NCI-H1105 (cell line): ENCODE measurements at places on chromosomes 13 and 19.

DNA sequence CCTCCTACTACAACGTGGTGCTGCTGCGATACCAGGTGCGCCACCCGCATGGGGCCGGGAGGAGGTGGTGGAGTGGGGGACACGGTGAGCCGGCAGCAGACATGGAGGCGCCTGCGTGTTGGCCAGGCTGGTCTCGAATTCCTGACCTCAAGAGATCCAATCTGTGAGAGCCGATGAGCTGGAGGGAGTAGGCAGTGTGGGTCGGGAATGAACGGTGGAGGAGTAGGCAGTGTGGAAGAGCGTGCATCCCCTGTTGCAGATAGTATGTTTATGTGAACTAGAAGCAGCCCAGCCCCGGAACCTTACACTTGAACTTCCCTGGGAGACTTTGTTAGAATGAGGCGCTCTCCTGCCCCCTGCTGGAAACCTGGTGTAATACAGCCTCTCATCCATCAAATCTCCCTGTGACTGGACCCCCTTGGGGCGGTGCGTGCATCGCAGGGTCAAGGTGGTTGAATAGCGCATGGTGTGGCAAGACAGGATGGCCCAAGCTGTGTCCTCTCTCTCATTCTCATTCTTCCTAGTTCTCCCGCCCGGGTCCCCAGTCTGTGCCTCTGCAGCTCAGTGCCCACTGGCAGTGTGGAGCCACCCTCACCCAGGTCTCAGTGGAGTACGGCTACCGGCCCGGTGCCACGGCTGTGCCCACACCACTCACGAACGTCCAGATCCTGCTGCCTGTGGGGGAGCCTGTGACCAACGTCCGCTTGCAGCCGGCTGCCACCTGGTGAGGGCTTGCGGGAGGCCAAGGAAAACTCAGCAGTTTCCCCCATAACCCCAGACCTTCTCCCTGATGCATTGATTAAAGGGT is 10.5 kb upstream of the B3GNT3 start:
- peak; percentile 81 for DNase-seq

DNA sequence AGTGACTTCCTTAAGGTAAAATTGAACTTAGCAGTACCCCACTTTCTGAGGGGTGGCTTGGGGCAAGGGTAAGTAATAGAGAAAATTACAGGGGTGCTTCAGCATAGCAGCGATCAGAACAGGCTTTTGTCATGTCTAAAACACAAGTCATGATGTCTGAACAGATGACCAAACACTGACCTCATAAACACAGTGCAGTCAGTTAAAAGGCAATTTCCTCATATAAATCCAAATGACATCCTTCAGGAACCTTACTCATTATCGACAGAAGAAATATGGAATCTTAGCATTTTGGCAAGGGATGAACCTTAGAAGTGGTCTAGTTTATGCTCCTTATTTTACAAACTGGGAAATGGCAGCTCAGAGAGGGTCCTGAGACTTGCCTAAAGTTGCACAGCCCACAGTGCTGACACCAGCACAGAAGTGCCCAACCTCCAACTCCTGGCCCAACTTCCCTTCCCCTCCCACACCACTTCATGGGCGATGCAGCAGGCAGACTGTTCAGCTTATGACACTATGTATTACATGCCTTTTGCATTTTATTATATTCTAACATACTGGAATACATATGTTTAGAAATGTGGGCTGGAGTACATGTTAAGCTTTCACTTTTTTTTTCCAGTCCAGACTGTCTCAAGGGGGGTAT is 3.6 kb downstream of the GJA3 start:
- DNase-seq = no peak

DNA sequence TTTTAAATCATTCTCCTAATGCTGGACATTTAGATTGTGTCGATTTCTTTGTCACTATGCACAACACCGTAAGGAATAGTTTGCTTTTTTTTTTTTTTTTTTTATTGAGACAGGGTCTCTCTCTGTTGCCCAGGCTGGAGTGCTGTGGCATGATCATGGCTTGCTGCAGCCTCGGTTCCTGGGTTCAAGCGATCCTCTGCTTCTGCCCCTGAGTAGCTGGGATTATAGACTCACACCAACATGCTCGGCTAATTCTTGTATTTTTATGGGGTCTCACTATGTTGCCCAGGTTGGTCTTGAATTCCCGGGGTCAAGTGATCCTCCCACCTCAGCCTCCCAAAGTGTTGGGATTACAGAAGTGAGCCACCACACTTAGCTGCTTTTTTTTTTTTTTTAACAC is 86.5 kb downstream of the RYR1 start:
- DNase-seq = no peak

GRCh38 chr13:40363653-40364052 is 302.8 kb downstream of the FOXO1 start:
- no peak for DNase-seq

DNA sequence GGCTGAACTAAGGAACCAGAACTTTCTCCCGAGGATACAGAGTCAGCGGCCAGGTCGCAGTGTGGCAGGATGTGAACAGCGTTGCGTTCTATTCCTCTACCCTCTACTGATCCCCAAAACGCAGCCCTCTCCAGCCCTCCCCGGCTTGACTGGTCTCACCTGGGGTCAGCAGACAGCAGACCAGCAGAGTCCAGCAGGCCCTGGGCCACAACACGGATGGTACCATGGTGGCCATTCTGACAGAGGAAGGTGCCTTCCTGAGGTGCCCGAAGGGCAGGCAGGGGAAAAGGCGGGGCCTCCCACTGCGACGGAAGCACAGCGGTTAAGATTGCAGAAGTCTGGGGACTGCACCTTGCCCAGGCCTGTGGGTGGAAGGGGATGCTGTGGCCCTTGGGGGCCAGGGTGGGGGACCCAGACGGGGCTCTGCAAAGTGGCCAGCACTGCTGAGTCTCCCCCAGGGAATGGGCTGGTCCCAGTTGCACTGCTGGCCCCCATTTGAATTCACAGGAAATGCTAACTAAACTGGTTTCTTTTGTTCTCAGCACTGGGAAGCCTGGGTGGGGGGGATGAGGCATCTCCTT is at the start of gene ICAM3:
Gene ICAM3 (minus strand): TSS at position 245 of the 581 bp plus-strand sequence. CDS start 10 bp downstream, at position 235.
- no peak for DNase-seq

DNA sequence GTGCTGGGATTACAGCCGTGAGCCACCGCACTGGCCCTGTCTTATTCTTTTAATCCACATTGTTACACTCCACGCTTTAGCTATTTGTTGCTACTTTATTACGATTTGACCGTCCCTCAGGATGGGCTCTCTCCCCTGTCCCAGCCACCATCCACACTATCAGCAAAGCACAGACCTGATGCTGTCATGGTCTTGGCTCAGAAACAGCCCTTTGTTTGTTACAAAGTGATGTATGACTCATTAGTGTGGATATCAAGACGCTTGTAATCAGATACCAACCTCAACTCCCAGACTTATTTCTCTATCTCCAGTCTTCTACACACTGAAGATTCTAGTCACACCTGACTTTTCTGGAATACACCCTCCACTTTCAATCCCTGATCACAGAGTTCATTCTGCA is 84.6 kb upstream of the FREM2 start:
- no peak for DNase-seq

- no peak for DNase-seq
These were observed 22.3 kb downstream of the PEPD start for GRCh38 chr19:33499248-33499647.

DNA sequence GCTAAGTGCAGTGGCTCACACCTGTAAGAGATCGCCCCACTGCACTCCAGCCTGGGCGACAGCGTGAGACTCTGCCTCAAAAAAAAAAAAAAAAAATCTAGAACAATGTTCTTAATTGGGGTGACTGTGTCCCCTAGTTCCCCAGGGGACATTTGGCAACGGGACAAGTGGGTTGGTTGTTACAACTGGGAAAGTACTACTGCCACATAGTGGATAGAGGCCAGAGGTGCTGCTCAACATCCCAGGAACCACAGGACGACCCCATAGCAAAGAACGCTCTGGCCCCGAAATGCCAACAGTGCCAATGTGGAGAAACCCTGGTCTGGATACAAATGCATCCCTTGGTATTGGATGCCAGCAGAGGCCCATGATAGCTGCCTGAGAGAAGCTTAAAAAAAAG is 11.8 kb downstream of the NLRP12 start:
- DNase-seq = no peak

DNA sequence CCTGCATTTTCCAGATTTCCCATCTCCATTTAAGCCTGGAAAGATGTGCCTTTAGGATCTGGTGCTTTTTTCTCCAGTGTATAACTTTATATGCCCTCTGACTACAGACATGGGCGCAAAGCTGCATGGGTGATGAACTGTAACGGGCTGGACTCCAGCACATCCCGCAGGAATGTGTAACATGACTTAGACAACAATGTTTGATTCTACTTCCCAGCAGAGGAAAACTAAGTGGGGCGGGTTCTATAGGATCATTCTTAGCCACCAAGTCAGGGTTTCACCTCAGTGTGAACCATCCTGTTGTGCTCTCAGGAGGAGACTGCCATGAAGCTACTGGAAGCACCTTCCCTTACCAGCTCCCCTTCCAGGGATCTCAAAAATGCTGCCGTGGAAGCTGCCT is 93.2 kb upstream of the SERP2 start:
- DNase-seq = no peak

DNA sequence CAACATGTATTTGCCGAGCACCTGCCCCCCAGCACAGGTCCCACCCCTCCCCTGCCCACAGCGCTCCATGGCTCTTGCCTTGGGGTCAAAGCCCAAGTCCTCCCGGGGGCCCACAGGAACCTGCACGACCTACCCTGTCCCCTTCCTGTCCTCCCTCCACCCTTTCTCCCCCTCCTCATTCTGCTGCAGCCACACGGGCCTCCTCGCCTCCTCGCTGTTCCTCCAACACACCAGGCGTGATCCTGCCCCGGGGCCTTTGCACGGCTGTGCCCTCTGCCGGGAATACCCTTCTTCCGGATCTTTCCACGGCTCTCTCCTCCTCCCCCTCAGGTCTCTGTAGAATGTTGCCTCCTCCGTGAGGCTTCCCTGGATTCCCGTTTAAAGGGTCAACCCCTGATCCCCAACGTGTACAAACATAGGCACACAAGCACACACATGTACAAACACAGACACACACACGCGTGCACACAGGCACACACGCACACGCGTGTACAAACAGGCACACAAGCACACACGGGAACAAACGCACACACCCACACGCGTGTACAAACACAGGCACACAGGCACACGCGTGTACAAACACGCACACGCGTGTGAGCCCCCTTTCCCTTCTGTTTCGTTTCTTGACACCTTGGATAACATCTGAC is 2.8 kb downstream of the MADCAM1 start:
- no peak for DNase-seq

DNA sequence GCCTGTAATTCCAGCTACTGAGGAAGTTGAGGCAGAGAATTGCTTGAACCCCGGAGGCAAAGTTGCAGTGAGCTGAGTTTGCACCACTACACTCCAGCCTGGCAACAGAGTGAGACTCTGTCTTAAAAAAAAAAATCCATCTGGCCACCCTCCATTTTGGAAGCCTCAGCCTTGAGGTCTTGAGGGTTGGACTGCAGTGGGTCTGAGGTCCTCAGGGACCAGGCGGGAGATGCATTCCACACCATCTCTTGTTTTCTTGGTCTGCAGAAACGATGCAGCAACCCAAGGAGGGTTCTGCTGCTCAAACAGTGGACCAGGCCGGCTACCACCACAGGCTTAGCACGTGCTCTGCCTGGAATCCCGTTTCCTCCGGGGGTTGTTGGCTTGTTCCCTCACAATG is 299.3 kb downstream of the FGF9 start:
- no peak for DNase-seq

DNA sequence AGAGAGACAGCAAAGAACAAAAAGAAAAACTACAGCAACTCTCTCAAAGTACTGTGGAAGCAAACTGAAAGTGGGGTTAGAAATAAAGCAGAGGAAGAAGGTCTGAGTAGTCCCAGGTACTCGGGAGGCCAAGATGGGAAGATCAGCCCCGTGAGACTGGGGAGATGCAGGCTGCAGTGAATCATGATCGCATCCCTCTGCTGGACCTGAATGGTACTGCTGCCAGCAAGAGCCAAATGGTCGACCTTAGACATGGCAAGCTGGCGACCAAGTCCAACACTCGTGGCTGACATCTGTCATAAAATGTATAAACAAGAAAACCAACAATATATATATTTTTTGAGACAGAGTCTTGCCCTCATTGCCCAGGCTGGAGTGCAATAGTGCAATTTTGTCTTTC is 33.7 kb upstream of the ZNF724 start:
- no peak for DNase-seq

- no peak for DNase-seq
These were observed 35.1 kb downstream of the DNMT1 start for GRCh38 chr19:10159610-10160009.

DNA sequence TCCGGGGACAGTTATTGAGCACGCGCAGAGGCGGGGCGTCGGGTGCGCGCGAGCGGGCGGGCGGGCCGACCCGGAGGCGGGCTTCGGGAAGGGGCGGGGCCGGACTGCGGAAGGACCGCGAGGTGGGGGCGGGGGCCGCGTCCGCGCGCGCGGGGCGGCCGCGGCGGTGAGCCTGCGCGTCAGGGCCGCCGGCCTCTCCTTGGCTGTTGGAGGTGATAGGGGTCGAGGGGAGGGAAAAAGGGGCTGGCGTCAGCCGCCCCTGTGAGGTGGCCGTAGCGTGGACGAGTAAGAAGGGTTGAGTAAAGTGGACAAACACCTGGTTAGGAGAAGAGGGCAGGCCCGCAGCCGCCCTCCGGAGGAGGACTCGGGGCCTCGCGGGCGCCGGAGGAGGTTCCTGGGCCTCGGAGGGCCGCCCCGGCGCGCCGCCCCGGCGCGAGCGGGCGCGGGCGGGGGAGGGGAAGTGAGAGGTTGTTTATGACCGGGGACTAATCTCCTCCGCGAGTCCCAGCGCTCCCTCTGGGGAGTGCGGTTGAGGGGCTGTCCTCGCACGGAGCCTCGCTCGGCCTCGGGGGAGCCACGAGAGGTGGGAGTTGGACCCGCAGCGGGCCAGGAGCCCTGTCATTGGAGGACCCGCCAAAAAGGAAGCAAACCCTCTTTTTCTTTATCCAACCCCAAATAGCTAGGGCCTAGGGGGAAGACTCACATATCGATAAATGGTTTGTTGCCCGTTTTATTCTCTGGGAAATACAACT is 547 bp upstream of the INTS6 start:
- DNase-seq = peak; percentile 72

DNA sequence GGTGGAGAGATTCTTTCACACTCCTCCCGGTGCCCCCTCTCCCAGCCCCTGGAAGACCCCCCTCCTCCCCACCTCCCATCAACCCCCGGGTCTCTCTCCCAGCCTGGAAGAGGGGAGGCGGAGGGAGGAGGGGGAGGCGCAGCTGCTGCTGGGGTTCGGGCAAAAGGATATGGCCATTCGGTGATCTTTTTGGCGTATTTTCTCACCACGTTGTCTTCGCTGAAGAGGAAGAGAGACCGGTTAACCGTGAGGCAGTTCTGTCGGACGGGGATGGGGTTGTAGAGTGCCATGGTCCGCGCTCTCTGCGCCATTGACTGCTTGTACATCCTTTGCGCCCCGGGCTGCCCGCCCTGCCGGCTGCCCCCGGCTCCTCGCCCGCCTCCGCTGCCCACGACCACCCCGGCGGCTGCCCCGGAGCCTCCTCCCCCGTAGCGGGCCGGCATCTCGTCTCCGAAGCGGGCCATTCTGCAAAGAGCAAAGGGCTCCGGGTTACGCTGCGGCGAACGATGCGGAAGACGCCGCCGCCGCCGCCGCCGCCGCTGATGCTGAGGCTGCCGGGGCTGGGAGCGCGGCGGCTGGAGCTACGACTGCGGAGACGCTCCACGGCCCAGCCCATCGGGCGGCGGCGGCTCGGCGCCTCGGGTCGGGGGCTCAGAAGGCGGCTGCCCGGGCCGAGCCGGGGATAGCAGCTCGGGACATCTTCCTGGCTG is 363 bp downstream of the CACNA1A start:
- DNase-seq = no peak

GRCh38 chr13:39575641-39576238 is 27.3 kb downstream of the LHFPL6 start:
- no peak for DNase-seq
